ENCODE measurements at places on chromosomes 12 and 14.

DNA sequence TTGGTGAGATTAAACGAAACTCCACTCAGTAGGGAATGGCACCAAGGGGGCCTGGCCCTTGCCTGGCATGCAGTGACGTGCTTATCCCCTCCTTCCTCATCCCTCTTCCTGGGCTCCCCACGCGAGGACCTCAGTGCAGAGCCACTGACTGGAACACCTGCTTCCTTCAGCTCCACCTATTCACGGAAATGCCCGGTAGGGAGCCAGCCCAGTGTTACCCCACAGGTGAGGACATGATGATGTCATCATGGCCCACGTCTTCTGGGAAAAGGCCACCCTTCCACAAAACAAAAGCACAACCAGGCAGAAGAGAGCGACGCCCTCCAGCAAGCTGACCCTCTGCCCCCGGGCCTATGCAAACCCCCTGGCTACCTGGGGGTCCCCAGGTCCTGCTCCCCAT lies 42.1 kb downstream of the CCDC85C start:
- no peak for DNase-seq

DNA sequence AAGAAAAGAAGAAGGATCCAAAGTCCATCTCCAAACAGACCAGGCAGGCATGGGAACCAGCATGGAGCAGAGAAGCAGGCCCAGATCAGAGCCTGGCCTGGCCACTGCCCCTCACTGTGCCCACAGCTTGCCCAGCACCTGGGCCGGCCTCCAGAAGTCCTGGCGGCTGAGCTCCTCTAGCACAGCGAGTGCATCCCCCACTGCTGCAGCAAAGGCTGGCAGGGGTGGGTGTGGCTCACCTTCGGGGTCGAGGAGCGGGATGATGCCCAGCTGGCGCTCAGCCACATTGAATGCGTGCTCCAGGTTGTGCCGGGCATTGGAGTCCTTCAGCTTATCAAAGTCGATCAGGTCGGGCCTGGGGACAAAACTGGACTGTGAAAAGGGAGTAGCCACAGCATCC lies 78.7 kb downstream of the SPTB start:
- DNase-seq, result no peak

- DNase-seq, result no peak
Measured at GRCh38 chr12:129807136-129807535, 96.7 kb downstream of the TMEM132D start.

- DNase-seq, result no peak
Measured at GRCh38 chr14:96191841-96192462, 12.7 kb upstream of the BDKRB2 start.

DNA sequence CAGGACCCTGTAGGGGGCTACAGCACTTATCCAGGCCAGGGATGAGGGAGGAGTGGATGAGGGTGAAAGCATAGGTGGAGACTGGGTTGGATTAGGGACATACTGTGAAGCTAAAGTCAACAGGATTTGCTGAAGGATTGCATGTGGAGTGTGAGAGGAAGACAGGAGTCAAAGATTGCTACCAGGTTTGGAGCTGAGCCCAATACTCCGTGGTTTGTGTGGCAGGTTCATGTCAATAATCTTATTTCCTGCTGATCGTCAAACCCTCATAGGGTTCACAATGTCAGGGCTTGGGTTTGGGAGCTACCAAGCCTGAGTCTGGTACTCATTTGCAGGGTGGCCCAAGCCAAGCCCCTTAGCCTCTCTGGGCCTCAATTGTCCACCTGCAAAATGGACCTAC lies 77.1 kb upstream of the PLXNC1 start:
- no peak for DNase-seq

DNA sequence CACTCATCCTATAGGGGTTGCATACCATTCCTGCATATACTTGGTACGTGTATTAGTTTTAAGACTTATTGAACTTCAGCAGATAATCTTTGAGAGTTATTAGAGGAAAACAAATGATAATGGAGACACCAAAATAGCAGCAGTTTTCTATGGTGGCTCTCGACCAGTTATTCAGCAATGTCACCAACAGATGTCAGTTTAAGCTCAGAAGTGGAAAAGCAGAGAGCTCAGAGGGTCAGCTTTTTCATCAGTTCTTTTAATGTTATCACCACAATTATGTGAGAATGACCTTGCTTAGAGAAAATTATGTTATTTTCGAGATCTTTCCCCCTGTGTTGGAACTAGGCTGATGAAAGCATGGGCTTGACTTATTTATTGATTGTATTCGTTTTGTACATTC lies 32.0 kb downstream of the PTPN11 start:
- no peak for DNase-seq

- no peak for DNase-seq
Measured at GRCh38 chr14:68157971-68158371, 338.4 kb downstream of the RAD51B start.

GRCh38 chr14:99775351-99775750 lies 17.9 kb upstream of the EML1 start:
- DNase-seq, result no peak

GRCh38 chr12:100061814-100062213 lies 77.1 kb upstream of the ANKS1B start:
- no peak for DNase-seq

- no peak for DNase-seq
Measured at GRCh38 chr12:101885912-101886561, 8.7 kb downstream of the DRAM1 start.

Measured in effector CD4-positive, alpha-beta T cell (primary cell).